ENCODE measurements at places on chromosomes 1 and 21. TPM values are rescaled to one million over a fixed set of nuclear protein-coding genes. Genes with fewer than 3 reads are reported as not detected.

- DNase-seq = no peak
Observed at GRCh38 chr1:29975036-29975694, 738.8 kb downstream of the PTPRU start.

GRCh38 chr1:224684979-224685425 lies 68.9 kb downstream of the CNIH3 start:
- no peak for DNase-seq

- DNase-seq = no peak
Observed at GRCh38 chr1:185279571-185279970, 37.5 kb downstream of the IVNS1ABP start.

Gene ADGRL2
- 29.1 TPM for total RNA-seq

Gene TRAF5
- total RNA-seq = 47.6 TPM

Measured in uterus (tissue), 4 donors.